ENCODE measurements at places on chromosomes 12 and 14. TPM values are rescaled to one million over a fixed set of nuclear protein-coding genes. Genes with fewer than 3 reads are reported as not detected.
A peak's percentile ranks its signal among the peaks of the same experiment; 100 is the strongest.

The RPGRIP1 gene
- not detected for total RNA-seq

The A2M gene
- 1,073 TPM for total RNA-seq

The STAC3 gene
- 0.56 TPM for total RNA-seq

The RERGL gene
- 9.0 TPM for total RNA-seq

The TMEM253 gene
- total RNA-seq, result not detected

The WNT5B gene
- 3.1 TPM for total RNA-seq

The ZBTB42 gene
- 4.4 TPM for total RNA-seq

The VASH1 gene
- total RNA-seq, result 27.7 TPM

GRCh38 chr12:11731042-11731357 lies 81.5 kb downstream of the ETV6 start:
- DNase-seq, result no peak

- DNase-seq, result no peak
Observed at GRCh38 chr12:57898308-57898970, 42.9 kb upstream of the ATP23 start.

DNA sequence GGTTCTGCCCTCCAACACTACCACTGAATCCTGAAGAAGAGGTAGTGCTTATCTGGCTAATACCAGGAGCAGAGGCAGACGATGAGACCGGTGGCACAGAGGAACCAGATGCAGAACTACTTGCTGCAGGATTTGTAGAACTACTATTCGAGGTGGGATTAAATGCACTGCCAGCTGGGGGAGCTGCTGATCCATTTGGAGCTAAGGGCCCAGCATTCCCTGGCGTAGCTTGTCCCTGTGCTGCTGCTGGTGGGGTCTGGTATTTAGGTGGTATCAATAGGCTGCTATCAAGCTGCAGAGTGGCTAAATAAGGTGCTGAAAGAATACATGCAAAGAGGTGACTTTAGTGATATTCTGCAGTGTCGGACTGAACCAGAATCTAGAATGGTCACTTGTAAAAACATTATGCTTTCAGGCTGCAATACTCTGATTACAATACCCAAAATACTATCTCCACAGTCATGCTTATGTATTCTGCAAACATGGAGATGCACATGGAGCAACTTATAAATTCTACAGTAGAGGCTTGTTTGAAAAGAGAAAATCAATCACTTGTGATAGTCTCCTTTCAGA lies 294.2 kb downstream of the MED13L start:
- DNase-seq, result no peak

- DNase-seq, result no peak
Observed at GRCh38 chr14:51097287-51097686, 2.4 kb upstream of the TRIM9 start.

GRCh38 chr12:7219599-7220243 lies 30.2 kb downstream of the PEX5 start:
- DNase-seq, result peak; percentile 32

GRCh38 chr12:53560912-53561589 lies 53.8 kb upstream of the NPFF start:
- no peak for DNase-seq

GRCh38 chr12:70415987-70416386 lies 49.9 kb downstream of the KCNMB4 start:
- no peak for DNase-seq

DNA sequence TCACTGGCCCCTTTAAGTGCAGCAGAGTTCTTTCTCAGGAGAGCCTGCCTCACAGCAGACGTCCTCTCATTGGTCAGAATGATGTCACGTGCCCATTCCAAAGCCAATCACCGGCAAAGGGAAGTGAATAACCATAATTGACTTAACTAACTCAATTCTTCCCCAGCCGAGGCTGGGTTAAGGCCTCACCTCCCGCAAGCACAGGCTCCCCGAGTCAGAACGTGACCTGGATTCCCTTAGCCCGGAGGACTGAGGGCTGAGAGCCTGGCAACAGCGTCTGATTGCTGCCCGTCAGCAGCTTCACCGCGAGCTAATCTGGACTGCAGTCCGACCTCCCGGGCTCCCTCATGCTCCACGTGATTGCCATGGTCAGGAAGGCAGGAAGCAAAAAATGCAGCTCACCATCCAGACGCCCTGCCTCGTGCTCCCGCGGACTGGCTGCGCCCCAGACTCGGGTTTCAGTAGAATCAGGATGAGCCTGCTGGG lies 92.1 kb upstream of the FZD10 start:
- DNase-seq, result no peak

DNA sequence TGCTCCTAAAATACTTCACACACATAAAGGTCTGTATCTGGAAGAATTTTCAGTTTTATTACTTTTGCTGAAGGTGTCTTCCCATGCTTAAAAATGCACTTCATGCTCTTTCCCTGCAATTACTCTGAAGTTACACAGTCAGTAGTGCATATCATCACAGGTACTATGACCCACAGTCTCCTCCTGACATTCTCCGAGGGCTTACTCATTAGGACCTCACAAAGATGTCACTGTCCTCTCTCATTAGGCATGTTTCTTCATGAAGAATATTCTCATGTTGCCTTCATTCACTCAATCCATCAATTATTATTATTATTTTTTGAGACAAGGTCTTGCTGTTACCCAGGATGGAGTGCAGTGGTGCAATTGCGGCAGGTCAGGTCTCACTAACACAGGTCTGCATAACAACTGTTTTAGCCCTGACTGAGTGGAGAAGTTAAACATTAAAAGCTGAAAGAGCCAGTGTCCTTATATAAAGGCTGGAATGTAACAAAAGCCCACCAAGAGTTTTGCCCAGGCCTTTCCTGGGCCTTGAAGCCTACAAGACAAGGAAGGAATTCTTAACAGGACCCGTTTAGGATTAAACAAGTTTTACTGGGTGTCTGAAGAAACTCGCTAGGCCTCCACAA lies 119.5 kb upstream of the WSCD2 start:
- DNase-seq, result no peak

- DNase-seq, result no peak
Observed at GRCh38 chr14:63398952-63399351, 80.2 kb upstream of the GPHB5 start.

- no peak for DNase-seq
Observed at GRCh38 chr12:85530456-85530855, 250.4 kb downstream of the ALX1 start.

- no peak for DNase-seq
Observed at GRCh38 chr12:111445726-111446581, 40.2 kb downstream of the SH2B3 start.

DNA sequence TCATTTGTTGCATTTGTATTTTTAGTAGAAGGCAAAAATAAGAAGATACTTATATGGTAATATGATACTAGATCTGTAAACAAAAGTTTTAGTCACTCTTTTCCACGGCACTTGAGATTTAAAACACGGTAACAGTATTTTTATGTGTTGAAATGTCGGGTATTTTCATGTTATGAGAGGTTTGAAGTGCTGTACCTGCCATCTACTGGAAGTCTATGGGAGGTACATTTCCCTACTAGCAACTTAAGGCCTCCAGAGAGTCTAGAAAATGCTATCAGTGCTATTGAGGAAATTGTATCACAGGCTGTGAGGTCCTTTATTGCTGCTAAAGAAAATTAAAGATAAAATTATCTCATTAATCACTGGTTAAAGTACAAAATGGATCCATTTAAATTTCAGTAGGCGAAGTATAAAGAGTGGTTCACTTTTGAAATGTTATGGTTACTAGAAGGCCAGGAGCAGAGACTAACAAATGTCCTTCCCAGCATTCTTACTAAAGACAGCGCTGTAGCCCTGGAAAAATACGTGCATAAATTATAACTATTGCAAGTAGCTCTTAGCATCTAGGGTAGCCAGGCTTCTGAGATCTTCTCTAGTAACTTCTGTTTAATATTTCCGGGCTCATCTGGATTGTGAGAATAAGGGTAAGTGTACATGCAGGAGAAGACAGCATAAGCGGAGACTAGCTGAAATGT lies 77.6 kb upstream of the PRKD1 start:
- no peak for DNase-seq

DNA sequence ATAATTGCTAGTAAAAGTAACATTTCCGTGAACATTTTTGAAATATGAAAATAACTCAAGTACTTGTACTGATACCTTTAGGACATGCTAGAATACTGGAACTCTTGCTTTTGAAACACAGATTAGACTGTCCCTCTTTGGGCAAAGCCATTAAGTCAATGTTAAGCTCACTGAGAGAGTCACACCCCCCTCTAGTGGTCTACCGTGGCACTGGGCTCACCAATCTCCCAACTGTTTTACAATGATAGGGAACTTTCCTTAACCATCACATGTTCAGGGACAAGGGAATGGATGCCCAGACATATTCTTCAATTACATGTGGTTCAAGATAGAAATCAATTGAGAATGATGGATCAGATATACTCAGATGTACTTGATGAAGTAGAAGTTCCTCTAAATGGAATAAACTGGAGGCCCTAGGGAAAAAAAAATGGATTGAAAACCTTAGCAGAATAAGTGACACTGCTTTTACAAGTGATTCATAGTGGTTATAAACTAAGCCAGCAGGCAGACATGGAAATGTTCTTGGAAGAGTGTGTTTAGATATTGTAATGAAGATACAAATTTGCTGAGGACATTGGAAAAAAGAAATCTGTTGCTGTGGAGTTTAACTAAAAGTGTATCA lies 17.8 kb downstream of the NANOG start:
- DNase-seq, result no peak

DNA sequence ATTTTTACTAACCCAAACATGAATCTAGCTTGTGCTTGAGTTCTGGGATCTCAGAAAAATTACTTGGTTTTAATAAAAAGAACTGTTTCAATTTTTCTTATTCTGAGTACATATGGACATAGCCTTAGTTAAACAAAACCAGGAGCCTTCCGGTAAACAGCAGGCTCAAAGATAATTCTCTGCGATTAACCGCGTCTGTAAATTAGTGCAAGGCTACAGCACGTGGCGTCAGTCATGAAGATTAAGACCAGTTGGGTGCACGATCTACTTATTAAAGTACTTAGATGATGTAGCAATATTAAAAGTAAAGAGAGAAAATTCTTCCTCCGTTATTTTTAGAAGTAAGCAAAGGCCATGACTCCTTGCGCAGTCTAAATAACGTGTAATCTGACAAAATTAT lies 700 bp downstream of the KCNJ8 start:
- DNase-seq, result no peak

DNA sequence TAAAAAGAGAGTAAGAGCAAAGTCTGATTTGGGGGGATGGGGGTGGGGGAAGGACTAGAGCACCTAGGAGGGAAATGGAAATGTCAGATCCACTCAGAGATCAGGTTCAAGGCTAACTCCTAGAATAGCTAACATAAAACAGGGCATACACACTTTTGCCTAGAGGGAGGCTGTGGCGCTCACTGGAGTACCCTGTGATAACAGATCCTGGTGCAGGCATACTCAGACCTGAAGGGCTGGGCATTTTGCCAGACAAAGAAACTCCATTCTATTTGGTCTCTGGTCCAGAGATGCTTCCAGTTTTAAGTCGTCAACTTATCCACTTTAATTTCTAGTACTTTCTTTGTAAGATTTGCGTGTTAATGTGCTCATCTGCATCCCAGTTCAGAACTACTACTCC lies 5.8 kb downstream of the CTDSP2 start:
- no peak for DNase-seq

GRCh38 chr14:61803755-61804154 lies 41.5 kb downstream of the SNAPC1 start:
- no peak for DNase-seq

DNA sequence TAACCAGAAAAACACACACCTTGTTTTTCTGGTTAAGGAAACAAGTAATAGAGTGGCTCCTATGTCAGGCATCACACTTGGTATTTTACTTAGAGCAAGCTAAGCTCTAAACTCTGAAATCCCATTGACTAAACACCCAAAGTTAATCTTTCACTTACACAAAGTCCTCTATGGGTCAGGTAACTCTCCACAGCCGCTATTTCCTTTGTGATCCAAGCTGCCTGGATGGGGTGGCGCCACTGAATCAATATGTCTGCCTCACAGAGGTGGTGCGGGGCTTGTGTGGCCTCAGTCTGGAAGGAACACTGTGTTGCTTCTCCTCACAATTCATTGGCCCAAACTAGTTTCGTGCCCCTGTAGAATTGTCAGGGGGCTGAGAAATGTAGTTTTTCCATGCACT lies 160.0 kb upstream of the E2F7 start:
- no peak for DNase-seq

DNA sequence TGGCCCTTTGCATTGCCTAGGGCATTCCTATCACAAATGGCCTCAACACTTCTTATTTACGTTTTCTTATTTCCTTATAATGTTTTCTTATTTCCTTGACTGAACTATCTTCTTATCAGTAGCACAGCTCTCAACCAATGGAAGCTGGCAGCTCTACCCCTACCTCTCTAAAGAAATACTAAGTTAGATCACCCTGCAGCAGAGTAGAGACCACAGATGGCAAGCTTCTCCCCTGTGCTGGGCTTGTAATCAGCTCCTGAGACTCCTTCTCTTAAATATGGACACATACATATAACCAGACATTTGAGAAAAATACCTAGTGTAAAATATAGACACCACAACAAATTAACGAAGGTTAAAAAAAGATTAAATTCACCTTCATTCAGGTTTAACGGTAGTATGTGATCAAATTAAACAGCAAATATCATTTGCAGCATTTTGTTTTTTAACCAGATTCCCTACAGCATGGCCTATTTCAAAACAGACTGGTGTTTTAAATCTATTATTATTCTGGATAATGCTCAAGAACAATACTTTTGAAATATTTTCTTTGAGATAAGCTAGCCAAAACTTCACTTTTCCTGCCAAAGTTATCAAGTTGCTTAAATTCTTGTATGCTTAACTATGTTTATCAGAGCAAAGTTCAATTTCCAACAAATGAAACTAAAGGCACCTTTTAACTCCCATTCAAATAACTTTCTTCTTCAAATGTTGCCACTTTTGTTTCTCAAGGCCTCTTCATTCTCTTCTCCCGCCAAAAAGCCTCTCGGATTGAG lies 54.3 kb downstream of the SLC41A2 start:
- DNase-seq, result no peak

DNA sequence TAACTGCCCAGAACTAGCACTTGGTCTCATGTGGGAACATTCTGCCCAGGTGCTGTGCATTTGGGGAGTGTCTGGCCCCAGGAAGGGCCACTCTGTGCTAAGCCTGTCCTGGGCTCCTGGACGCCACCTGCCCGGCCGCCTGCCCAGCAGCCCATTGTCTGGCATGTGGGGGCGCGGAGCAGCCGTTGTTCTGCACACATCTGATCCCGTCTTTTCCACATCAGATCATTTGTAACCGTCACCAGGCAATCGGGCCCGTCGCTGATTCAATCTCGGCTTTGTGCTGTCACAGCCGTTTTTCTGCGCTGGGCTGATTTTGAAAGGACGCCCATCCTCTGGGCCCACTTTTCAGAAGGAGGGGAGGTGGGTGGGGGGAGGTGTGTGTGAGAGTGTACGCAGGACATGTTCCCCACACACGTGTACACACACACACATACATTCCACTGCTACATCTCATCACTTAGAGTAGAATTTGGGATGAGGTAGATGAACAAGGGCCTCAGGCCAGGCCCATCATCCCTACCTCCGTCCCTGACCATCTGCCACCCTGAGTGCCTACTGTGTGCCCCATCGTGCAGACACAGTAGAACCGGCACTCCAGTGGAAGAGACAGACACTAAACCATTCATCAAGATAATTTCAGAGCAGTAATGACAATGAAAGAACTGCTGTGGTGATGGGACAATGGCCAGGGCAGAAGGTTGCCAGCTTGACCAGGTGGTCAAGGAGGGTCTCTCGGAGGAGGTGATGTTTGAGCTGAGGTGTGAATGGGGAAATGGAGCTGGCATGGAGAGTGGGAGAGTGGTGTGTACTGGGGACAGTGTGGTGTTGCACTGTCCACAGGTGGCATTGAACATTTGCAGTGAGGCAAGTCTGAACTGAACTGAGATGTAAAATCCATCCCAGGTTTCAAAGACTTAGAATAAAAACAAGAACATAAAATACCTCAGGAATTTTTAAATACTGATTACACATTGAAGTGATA lies 19.0 kb downstream of the FAM222A start:
- no peak for DNase-seq

Measured in thoracic aorta (tissue), 2 donors.